T-helper 17 cell (primary cell): ENCODE measurements at places on chromosomes 6 and 20. TPM values are rescaled to one million over a fixed set of nuclear protein-coding genes. Genes with fewer than 3 reads are reported as not detected.

DNA sequence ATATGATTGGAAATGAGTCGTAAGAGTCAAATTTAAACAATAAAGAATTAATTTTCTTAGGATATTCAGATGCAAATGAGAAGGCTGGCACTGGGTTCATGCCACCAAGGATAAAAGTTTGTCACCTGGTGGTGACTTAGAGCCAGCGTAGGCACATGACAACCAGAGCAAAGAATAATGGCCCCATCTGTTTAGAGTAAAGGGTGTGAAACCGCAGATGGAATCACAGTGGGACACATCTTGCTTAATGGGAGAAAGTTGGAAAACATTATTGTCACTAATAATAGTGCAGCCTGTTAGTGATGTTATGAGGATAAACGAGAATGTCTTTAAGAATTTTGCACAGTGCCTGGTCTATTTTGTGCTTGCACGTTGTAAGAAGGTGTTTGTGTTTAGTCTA lies 727.8 kb downstream of the QKI start:
- no peak overlapping the region for H3K4me3 ChIP-seq
- peaks cover 5% of the 10 kb centered on the region for H3K27me3 ChIP-seq
- H3K36me3 ChIP-seq: no peaks in the 10 kb centered on the region
- no peak overlapping the region for H3K27ac ChIP-seq
- H3K4me1 ChIP-seq: no peaks in the 10 kb centered on the region

GRCh38 chr6:89315249-89315885 lies at the start of gene GABRR2:
TSS of gene GABRR2 (minus strand) at chr6:89315299. CDS start at chr6:89315165, 134 bp downstream.
- DNase-seq: no peak
- peaks cover 5% of the 10 kb centered on the region for H3K27me3 ChIP-seq
- H3K4me1 ChIP-seq: peaks cover 9% of the 10 kb centered on the region
- H3K36me3 ChIP-seq: peaks cover 4% of the 10 kb centered on the region

GRCh38 chr20:47418069-47418757 lies 61.7 kb upstream of the ZMYND8 start:
- H3K27ac ChIP-seq: no peak overlapping the region
- H3K4me3 ChIP-seq: no peak overlapping the region
- H3K4me1 ChIP-seq: peaks cover 21% of the 10 kb centered on the region
- DNase-seq: no peak

DNA sequence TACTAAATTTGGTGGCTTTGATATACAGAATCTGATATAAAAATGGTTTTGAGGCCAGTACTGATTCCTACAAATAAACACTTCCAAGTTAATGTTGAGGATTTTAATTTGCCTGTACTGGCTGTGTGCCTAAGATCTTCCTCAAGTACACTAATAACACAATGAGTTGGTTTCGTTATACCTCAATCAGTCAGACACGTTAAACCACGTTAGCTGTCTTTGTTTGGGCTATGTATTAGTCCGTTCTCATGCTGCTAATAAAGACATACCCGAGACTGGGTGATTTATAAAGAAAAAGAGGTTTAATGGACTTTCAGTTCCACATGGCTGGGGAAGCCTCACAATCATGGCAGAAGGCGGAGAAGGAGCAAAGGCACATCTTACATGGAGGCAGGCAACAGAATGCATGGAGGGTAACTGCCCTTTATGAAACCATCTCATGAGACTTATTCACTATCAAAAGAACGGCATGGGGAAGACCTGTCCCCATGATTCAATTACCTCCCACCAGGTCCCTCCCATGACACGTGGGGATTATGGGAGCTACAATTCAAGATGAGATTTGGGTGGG lies 46.2 kb downstream of the NT5E start:
- H3K4me1 ChIP-seq: peaks cover 6% of the 10 kb centered on the region
- DNase-seq: no peak
- no peak overlapping the region for H3K27ac ChIP-seq
- no peaks in the 10 kb centered on the region for H3K27me3 ChIP-seq

DNA sequence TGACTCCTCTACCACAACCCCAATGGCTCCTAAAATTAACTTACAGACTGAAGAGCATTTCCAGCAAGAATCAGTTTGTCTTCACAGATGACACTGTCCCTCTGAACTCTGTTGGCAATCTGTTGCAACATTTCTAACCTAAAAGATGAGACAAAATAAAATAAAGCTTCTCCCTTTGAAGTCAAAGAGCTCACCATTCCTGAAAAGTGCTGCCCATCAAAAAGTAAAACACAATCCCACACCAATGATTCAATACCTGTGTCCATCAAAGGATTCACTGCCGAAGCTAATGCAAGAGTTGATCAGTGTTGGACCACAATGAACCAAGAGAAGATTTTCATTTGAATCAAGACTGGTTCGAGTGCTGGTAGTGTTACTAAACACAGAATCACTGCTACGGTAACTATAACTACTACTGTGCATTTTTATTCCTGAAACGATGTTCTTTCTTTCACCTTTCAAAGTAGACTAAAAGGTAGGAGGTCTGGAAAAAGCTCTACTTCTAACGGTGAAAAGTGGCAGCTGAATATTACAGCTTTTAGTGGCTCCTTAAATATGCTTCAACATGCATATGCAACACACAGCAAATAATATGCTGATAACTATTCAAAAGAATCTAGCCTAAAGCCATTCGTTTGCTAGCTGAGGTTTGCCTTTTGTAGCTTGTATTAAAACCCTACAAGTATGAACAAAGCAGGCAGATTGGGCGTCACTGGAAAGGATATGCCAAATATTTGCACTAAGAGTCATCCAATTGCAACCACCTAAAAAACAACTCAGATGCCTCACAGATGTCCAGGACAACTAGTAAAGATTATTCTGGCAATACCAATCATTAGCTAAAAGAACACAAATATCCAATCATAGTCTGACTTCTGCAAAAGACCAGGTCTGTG lies at the start of gene DST:
Gene DST, minus strand, starts transcription at position 524 of the 896 bp plus-strand sequence.
- H3K4me3 ChIP-seq: no peak within 1 kb of the TSS
- DNase-seq: no peak
- H3K4me1 ChIP-seq: peaks cover 2% of the 10 kb centered on the region
- peaks cover 6% of the 10 kb centered on the region for H3K27me3 ChIP-seq
- H3K36me3 ChIP-seq: no peaks in the 10 kb centered on the region

GRCh38 chr6:28474441-28475219 lies 31.3 kb upstream of the ZSCAN23 start:
- DNase-seq: no peak
- H3K27ac ChIP-seq: no peak overlapping the region
- H3K4me3 ChIP-seq: no peak overlapping the region
- H3K27me3 ChIP-seq: peaks cover 69% of the 10 kb centered on the region
- H3K36me3 ChIP-seq: peaks cover 3% of the 10 kb centered on the region

GRCh38 chr6:6057442-6058053 lies 50.8 kb upstream of the NRN1 start:
- no peak for DNase-seq
- peaks cover 74% of the 10 kb centered on the region for H3K27me3 ChIP-seq
- H3K27ac ChIP-seq: no peak overlapping the region
- H3K36me3 ChIP-seq: peaks cover 3% of the 10 kb centered on the region

DNA sequence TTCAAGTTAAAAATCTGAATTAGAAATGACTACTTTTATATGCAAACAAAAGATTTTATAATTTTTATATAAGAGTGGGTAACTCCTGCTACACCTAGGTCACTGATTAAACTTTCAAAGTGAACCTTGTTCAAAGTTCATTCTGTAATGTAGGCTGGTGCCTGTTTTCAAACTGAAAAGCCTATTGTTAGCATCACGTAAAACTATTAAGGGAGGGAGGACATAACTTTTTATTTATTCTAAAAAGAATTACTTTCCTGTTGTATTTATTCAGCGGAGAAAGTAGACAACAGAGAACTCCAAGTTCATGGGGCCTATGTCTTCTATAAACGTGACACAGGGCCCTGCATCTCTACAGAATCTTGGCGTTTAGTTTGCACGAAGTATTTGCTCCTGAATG lies 27.4 kb downstream of the FERMT1 start:
- H3K36me3 ChIP-seq: no peaks in the 10 kb centered on the region
- no peak overlapping the region for H3K27ac ChIP-seq
- no peak overlapping the region for H3K4me3 ChIP-seq
- DNase-seq: no peak
- no peaks in the 10 kb centered on the region for H3K4me1 ChIP-seq

- H3K4me1 ChIP-seq: peaks cover 4% of the 10 kb centered on the region
- peaks cover 72% of the 10 kb centered on the region for H3K27me3 ChIP-seq
- H3K4me3 ChIP-seq: no peak overlapping the region
- DNase-seq: no peak
- peaks cover 8% of the 10 kb centered on the region for H3K36me3 ChIP-seq
These were observed 57.8 kb downstream of the SLC2A10 start for GRCh38 chr20:46767127-46767761.

- no peak overlapping the region for H3K27ac ChIP-seq
- DNase-seq: no peak
- peaks cover 3% of the 10 kb centered on the region for H3K4me1 ChIP-seq
- no peak overlapping the region for H3K4me3 ChIP-seq
- peaks cover 37% of the 10 kb centered on the region for H3K27me3 ChIP-seq
These were observed 9.9 kb upstream of the HEBP2 start for GRCh38 chr6:138393871-138394783.

DNA sequence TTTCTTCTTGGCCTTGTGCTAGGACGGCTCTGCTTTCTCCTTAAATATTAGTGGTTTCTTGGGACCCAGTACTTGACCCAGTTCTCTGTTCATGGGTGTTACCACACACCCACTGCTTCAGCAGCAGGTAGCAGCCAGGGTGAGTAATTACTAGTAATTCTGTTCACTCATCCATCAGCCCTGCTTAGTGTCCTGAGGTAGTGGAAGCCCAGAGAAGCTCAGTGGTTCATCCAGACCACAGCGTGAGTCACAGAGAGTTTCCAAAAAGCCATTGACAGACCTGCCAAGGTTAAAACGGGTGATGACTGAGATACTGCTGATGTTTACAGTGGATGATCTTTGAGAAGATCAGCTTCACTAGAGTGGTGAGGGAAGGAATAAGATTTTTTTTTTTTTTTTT lies 51.7 kb upstream of the HINT3 start:
- DNase-seq: no peak
- peaks cover 3% of the 10 kb centered on the region for H3K36me3 ChIP-seq
- H3K27me3 ChIP-seq: no peaks in the 10 kb centered on the region
- H3K4me1 ChIP-seq: peaks cover 29% of the 10 kb centered on the region
- peak overlapping the region; percentile 95 for H3K27ac ChIP-seq

DNA sequence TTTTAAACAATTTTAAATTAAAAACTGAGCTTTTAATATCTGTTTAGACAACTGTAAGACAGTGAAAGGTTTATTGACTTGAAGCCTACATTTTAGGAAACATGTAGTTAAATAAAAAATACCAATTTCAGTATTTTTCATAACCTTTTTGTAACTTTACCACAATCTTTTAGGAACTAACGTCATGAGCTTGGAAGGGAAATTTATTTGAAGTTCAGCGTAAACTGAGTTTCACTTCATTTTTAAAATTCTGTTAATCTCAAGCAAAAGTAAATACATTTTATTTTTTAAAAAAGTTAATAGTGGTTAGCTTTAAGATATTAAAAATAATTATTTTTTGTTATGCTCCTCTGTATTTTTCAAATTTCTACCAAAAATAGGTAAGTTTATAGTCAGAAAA lies 5.5 kb downstream of the CST7 start:
- H3K27me3 ChIP-seq: no peaks in the 10 kb centered on the region
- H3K4me3 ChIP-seq: peak overlapping the region; percentile 3
- H3K36me3 ChIP-seq: no peaks in the 10 kb centered on the region
- peaks cover 30% of the 10 kb centered on the region for H3K4me1 ChIP-seq
- no peak for DNase-seq

DNA sequence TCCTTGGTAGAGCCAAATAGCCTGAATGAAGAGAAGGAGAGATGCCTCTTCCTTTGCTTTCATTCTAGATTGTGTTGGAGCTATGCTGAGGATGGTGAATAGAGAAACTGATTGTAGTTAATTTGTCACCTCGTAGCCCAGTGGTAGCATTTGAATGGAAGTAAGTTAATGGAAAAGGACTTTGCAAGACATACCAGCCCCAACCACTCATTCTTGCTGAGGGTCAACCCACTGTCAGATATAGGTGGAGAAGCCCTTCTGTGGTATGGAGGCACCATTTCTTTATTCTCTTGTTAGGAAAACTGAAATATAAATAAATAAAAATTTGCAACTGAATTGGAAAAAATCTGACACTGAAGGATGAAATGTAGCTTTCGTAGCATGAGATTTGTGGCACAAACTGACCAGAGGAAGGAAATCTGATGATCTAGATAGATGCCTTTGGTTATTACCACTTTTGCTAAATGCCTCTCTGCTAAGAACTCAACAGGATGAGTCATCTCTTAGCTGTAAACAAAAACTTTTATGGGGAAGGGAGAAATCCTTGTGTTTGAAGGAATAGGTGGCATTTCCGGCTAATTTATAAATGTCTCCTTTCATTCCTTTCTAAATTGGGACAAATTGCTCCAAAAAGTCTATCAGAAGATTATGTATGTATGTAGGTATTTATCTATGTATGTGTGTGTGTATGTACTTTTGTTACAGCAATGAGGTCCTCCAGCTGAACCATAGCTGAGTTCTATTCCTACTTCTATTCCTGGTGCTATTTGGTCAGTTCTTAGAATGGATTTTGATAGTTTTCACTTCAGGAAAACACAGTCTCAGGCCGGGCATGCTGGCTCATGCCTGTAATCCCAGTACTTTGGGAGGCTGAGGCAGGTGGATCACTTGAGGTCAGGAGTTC lies 76.5 kb upstream of the SUPT3H start:
- H3K27me3 ChIP-seq: no peaks in the 10 kb centered on the region
- peak overlapping the region; percentile 9 for H3K27ac ChIP-seq
- DNase-seq: no peak
- peak overlapping the region; percentile 19 for H3K4me3 ChIP-seq
- peaks cover 5% of the 10 kb centered on the region for H3K36me3 ChIP-seq

DNA sequence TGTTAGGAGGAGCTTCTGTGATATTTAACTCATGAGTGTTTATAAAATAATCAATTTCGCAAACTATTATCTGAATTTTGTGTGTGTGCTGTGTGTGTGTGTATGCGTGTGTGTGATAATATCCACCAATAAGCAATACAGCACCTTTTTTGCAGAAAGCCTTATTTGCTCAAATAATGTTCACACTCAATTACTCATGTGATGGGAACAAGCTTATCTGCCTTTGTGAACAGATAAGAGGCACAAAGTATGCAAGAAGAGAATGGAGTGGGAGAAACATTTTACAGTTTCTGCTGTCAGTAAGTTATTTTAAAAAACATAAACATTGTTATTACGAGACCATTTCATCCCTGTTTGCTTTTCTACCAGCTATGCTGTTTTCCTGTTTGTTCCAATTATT lies 36.7 kb upstream of the PTPRK start:
- no peak overlapping the region for H3K27ac ChIP-seq
- peaks cover 4% of the 10 kb centered on the region for H3K4me1 ChIP-seq
- H3K36me3 ChIP-seq: peaks cover 3% of the 10 kb centered on the region
- H3K4me3 ChIP-seq: no peak overlapping the region
- DNase-seq: no peak

- peaks cover 17% of the 10 kb centered on the region for H3K4me1 ChIP-seq
- no peaks in the 10 kb centered on the region for H3K27me3 ChIP-seq
- no peak overlapping the region for H3K27ac ChIP-seq
- H3K36me3 ChIP-seq: peaks cover 2% of the 10 kb centered on the region
These were observed 63.6 kb downstream of the SLC23A2 start for GRCh38 chr20:4937407-4938319.

Gene FKBP1C
- total RNA-seq: not detected

Gene FAM209B
- total RNA-seq: 3.2 TPM

Gene PYGB
- 53.1 TPM for total RNA-seq

Gene PRDM13
- total RNA-seq: not detected

Gene PGM3
- 18.6 TPM for total RNA-seq

Gene LTB
- total RNA-seq: 891 TPM

Gene CALHM4
- not detected for total RNA-seq

Gene GRIK2
- not detected for total RNA-seq
